ENCODE measurements at places on chromosomes 5 and 9.
A peak's percentile ranks its signal among the peaks of the same experiment; 100 is the strongest.

- DNase-seq = no peak
Measured at GRCh38 chr9:84490206-84490841, 149.8 kb upstream of the SLC28A3 start.

DNA sequence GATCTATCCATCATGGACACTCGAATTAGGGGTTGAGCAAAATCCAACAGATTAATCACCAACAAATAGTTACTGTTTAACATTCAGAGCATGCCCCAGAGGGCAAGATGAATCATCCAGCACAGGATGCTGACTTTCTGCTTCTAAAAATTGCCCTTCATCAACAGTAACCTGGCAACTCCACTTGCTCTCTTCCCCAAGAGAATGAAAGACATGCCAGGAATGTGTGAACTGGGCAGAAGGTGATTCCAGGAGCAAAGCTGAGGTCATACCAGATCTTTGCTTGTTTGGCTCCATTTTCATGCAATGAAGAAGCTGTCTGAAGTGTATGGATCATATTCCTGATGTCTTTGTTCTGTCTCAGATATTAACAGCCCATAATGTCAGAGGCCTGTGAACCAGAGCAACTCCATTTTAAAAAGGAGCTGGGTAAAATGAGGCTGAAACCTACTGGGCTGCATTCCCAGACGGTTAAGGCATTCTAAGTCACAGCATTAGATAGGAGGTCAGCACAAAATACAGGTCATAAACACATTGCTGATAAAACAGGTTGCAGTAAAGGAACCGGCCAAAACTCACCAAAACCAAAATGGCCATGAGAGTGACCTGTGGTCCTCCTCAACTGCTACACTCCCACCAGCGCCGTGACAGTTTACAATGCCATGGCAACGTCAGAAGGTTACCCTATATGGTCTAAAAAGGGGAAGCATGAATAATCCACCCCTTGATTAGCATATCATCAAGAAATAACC, 2.5 kb upstream of the ZNF367 start:
- no peak for DNase-seq

- no peak for DNase-seq
Measured at GRCh38 chr5:80411589-80412219, 3.8 kb downstream of the ZFYVE16 start.

GRCh38 chr9:34559624-34560455, 29.7 kb downstream of the CNTFR start:
- no peak for DNase-seq

- DNase-seq = peak; percentile 67
Measured at GRCh38 chr5:18393565-18394442, 759.5 kb downstream of the TAF11L14 start.

- DNase-seq = no peak
Measured at GRCh38 chr9:134182554-134183085, 18.3 kb upstream of the RNU6ATAC start.

GRCh38 chr9:2125906-2126305, 110.8 kb downstream of the SMARCA2 start:
- DNase-seq = no peak

DNA sequence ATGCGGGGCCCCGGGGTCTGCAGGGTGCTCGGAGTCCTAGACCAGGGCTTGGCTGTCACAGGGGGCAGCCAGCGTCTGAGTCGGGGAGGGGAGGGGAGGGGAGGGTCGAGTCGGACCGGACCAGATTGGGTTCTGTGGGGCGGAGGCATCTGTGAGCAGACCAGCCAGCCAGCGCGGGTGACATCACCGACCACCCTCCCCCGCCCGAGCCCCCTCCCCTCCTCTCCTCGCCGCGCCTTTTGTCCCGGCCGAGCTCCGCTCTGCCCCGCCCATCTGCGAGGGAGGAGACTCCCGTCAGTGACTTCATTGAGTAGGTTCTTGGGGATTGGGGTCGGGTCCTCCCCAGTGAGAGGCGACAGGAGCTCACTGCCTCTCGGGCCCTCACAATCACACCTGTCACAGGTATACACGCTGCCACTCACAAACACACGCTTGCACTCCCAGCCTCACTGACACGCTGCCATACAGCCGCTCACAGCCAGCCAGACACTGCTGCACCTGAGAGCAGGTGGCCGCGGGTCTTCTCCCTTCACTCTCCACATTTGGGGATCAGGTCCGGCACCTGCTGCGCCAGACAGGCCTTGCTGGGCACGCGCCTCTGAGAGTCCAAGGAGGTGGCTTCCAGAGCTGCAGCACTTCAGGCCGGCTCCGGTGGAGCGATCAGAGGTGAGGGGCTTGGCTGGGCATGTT, 546 bp downstream of the DNAJB5 start:
- peak; percentile 45 for DNase-seq

DNA sequence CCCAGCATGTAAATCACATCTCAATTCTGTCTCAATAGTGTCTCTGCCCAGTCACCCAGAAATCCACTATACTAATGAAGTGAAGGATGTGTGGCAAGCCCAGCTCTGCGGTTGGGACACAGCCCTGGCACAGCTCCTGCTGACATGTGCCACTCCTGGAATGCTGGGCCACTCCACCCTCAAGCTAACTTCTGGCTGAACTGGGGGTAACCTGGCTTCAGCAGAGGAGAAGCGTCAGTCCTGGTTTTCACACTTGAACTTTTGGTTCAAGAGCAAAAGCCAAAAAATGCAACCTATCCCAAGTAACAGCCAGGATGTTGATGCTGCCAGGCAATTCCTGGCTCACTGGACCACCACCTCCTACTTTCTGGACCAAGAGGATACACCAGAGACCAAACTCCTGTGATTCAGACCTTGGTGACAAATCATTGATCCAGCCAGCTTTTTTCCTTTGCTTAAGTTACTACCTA, 86.4 kb downstream of the ARRDC3 start:
- DNase-seq = no peak

GRCh38 chr9:121895818-121896544, 197.1 kb downstream of the TTLL11 start:
- no peak for DNase-seq

DNA sequence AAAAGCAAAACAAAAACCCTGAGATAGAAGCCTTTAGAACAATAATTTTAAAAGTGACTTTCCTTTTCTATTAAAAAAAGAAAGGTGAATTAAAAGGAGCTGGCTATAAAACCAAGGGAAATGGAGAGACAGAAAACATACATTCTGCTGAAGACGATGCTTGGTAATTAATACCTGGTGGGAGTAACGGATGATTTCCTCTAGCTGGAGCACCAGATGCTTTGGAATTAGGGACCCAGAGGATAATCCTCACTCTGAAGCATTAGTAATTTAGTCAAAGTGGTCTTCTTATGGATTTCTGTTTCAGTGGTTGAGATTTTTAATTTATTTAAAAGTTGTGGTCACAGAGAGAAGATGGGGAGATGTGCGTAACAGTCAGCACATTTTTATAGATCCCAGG, 982.5 kb downstream of the TLE4 start:
- no peak for DNase-seq

All from activated CD4-positive, alpha-beta T cell treated with anti-CD3 and anti-CD28 coated beads, Interleukin-2, amount 50 U/mL, for 48 hours (primary cell).